ENCODE measurements at places on chromosomes 6 and 20. TPM values are rescaled to one million over a fixed set of nuclear protein-coding genes. Genes with fewer than 3 reads are reported as not detected.

GRCh38 chr6:121603486-121603885 lies 168.0 kb downstream of the GJA1 start:
- DNase-seq, result no peak

- no peak for DNase-seq
Measured at GRCh38 chr6:2126351-2126750, 119.1 kb downstream of the GMDS start.

GRCh38 chr6:26328265-26328844 lies 36.6 kb upstream of the BTN3A2 start:
- DNase-seq, result no peak

GRCh38 chr6:150196942-150197745 lies 54.3 kb downstream of the PPP1R14C start:
- DNase-seq, result no peak

DNA sequence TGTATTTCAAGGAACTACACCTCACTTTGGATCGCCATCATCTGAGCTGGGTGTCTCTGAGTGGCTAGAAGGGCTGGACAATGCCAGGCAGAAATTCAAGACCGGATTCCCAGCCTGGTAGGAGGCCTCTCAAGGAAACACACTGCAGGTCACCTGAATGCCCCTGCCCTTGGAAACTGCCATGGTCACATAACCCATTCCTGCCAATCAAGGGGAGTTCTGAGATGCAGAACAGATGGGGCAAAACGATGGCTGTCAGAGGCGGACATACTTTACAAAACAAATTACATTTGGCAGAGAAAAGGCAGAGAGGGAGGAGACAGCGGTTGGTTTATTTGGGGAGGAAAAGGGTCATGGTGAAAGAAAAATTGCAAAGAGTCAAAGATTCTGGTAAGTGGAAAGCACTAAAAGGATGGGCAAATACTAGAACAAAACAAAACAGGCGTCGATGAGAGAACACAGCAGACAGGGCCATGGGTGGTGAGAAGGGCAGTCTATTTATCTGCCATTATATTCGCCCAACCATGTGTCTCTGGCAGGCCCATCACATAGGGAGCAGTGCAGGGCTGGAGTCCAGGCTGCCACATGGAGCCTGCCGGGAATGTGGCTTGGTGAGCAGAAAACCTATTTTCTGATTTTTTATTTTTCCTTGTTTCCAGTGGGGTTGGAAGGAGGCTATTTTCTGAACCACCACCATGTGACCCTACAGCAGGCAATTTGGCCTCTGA lies 13.5 kb downstream of the BEND3 start:
- DNase-seq, result no peak

DNA sequence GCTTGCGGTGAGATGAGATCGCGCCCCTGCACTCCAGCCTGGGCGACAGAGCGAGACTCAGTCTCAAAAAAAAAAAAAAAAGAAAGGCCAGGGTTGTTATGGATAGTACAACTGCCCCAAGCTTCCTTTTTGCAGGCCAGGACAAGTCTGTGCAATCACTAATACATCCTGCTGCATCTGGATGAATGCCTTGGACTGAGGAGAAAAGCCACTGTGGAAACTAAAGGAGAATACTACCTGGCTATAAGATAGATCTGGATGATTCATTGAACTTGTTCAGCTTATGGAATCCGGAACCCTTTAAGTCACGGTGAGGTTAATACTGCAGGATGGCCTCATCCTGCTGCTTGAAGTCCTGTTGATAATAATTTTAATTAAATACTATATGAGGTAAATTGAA lies 278.2 kb downstream of the TFAP2A start:
- no peak for DNase-seq

- no peak for DNase-seq
Measured at GRCh38 chr20:10665027-10665561, 8.7 kb downstream of the JAG1 start.

- peak; percentile 19 for DNase-seq
Measured at GRCh38 chr6:99241905-99242534, 107.5 kb downstream of the FAXC start.

DNA sequence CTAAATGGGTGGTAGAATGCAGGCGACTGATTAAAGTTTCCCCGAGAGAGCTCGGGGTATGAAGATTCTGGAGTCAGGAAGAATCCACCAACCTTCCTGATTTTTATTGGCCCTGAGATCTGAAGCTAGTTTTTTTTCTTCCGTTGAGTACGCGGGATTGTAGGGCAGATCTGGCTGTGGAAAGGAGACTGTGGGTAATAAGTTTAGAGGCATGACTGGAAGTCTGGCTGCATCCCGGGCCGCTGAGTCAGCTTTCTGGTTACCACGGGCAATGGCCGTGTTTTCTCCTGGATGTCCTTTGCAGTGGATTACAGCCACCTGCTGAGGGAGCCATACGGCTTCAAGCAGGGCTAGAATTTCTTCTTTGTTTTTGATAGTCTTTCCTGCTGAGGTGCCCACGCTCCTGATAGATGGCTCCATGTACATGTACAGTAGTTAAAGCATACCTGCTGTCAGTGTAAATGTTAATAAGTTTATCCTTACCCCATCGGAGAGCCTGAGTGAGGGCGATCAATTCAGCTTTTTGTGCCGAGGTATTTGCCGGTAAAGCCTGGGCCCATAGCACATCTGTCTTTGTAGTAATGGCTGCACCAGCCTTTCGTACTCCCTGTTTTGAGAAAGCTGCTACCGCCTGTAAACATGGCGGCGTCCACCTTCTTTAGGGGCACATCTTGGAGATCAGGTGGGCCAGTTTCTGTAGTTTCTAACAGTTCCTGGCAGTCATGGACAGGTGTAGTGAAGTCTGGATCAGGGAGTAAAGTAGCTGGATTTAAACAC lies 154.0 kb downstream of the TRIM27 start:
- DNase-seq, result no peak

DNA sequence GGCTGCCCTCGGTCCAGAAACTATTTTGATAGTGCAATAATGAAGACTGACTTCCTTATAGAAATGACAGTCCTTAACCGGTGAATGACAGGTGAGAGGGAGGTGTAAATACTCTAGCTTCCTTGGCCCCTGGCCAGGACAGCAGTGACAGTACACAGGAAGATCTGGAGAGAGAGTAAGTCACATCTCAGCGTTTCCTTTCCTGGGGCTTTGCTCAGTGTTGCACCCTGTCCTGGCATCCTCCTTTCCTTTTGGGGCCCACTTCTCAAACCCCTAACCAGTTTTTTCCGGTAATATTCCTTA lies 336.9 kb downstream of the CD83 start:
- no peak for DNase-seq

DNA sequence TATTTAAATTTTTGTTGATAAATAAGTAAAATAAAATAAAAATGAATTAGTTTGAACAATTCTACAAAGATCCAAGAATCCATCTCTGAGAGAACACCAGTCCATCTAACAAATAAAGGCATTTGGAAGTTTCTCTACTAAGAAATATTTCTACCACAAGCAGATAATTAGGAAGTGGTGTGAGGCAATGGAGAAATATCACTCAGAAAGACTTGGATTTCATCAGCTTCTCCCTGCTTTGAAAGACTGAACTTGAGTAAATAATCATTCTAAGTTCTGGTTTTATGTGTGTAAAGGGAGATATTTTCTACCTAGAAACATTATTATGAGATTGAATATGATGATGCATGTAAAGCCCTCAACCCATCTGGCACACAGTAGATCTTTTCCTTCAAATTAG lies 17.8 kb upstream of the TCF21 start:
- DNase-seq, result no peak

DNA sequence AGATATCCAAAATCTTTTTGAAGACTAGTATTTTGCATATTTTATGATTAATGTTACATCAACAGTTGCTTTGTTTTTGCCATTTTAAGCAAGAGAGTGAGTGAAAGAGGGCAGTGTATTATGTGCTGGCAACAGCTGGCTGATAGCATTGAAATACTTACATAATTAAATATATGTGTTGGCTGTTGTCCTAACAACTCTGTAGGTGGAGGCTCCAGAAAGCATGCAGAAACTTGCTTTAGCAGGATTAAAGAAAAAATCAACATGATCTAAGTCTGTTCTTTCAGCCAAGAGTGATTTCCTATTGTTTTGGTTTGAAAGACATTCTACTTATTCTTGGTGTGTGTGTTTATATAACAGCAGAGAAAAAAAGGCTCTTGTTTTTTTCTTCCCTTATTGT lies 127.5 kb downstream of the CDKAL1 start:
- peak; percentile 28 for DNase-seq

DNA sequence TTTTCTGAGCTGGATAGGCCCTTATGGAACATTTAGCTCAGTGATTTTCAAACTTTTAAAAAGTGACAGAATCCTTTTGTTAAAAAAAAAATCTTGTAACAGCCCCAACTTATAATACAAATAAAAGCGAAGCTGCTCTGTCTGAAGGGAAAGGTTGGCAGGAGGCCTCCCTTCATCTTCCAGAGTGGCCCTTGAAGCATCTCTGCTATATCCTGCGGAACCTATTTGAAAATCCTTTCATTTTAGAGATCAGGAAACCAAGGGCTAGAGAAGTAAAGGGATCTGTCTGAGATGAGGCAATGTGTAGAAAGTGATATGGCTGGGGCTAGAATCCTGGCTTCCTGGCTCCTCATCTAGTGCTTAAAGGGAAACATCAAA lies 107.8 kb downstream of the UBE3D start:
- DNase-seq, result peak; percentile 20

DNA sequence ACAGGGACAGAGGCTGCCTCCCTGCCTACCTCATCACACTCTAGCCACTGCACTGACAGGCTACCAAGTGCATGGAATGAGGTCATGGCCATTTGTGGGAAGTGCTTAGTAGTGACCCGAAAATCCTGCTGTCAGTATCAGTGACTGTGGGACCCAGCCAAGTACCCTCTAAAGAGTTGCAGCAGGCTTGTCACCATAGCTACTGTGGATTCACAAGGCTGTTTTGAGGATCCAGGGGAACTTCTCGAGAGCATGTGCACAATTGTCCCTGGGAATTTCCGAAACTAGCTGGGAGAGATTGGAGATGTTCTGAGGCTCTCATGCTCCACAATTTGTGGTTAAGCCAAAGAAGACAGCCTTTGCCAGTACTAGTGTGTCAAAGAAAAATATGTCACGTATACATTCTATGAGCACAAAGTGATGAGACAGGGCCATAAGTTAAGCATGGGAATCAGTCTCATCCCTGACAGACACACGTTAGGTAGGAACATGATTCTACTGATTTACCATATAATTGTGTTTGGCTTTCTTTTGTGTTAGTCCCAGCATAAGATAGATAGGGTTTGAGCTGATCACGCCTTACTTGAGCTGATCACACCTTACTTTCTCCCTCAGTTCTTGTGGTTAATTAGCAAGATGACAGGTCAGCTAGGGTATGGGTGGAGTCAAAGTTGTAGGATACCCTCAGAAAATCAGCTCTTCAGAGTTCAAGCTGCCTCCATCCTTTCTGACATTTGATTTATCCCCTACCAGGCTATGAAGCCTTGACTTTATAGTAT lies 42.6 kb upstream of the TMEM170B start:
- no peak for DNase-seq

DNA sequence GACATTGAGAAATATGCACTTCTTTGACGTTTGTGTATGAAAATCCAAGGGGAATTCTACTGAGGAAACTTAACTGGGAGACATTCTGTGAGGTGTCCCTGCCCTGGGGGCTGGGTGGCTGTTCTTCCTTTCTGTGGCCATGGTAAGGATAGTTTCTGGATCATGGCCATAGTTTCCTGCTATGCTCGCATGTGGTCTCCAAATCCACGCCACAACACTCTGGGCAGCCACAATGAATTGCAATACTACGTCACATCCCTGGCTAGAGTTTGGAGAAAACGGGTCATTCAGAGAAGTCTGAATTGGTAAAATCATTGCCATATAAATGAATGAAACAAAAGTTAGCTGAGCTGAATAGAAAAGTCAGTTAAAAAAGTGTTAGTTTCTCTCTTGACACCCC lies 230.6 kb downstream of the UTRN start:
- DNase-seq, result no peak

- DNase-seq, result no peak
Measured at GRCh38 chr6:39560915-39561314, 164.3 kb downstream of the KIF6 start.

DNA sequence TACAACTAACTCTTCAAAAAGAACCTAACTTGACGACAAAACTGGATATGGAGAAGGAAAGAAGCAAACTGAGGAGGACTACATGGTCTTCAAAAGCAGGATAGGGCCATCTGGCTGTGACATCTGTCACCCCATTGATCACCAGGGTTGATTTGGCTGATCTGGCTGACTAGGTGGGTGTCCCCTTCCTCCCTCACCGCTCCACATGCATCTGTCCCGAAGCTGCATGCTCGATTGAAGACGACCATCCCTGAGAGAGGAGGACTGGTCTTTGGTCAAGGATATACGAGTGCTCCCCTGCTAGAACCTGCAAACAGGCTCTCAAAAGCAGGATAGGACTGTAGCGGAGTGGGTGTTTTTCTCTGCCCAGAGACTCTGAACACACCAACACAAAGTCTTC lies 21.7 kb downstream of the CPNE1 start:
- no peak for DNase-seq

GRCh38 chr6:15350386-15351083 lies 104.7 kb downstream of the JARID2 start:
- DNase-seq, result no peak

GRCh38 chr6:108874470-108875160 lies 26.4 kb downstream of the ARMC2 start:
- no peak for DNase-seq

- DNase-seq, result no peak
Measured at GRCh38 chr6:40482532-40482931, 104.6 kb downstream of the LRFN2 start.

DNA sequence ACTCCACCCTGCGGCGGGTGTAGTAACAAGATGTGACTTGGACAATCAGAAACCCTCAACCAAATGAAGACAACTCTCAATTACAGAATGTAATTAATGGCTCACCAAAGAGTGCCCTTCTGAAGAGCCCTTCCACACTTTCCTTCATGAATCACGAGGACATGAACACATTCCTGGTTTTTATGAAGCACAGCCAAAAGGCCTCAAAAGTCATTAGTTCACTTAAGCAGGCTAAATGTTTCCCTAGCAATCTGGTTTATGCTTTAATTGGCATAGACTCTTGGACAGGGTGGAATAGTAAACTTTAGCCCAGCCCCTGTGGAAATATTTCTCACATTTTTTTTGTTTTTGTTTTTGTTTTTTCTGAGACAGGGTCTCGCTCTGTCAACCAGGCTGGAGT lies 20.5 kb downstream of the CPNE5 start:
- DNase-seq, result no peak

Gene WFDC12
- not detected for polyA plus RNA-seq

Gene HMGCLL1
- 13.4 TPM for polyA plus RNA-seq

Gene SEL1L2
- polyA plus RNA-seq, result not detected

Gene ULBP2
- 2.3 TPM for polyA plus RNA-seq

Gene TSBP1
- 0.49 TPM for polyA plus RNA-seq

Gene CYP39A1
- polyA plus RNA-seq, result 13.1 TPM

Data from right lung (tissue), 10 donors.